ENCODE measurements at places on chromosomes 6 and 20.
A peak's percentile ranks its signal among the peaks of the same experiment; 100 is the strongest.

DNA sequence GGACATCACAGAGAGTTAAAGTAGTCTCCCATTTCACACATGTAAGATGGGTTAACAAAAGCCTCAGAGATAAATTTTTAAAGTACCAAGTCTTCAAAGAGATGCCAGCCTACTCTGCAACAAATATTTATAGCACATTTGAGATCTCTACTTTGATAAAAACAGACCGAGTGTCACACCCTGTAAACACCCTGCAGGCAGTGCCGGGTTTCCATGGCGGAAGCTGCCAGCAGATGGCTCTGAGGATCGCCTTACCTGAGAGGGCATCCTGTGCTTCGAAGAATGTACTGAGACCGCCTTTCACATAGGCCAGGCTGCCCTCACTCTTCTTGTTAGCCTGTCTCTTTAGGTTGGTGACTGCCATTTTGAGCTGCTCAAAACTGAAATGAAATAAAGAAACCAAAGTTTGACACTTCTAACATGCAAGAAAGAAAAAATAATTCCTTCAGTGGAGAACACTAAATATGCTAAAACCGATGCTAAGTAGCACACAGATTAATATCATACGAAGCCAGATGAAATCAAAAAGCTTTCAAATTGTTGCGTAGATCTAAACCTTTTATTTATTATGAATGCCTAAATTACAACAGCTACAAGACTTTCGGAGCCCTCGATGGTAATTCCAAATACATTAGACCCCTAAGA is 39.3 kb downstream of the HUS1B start:
- no peak for DNase-seq

- DNase-seq = no peak
Measured at GRCh38 chr20:23138682-23139081, 52.6 kb upstream of the CD93 start.

- DNase-seq = no peak
Measured at GRCh38 chr6:148758492-148758891, 11.7 kb downstream of the UST start.

- DNase-seq = no peak
Measured at GRCh38 chr20:57696401-57696961, 13.3 kb downstream of the PMEPA1 start.

GRCh38 chr6:14732844-14733757 is 512.8 kb upstream of the JARID2 start:
- peak; percentile 73 for DNase-seq

GRCh38 chr20:53038299-53038698 is 66.1 kb downstream of the TSHZ2 start:
- DNase-seq = no peak

GRCh38 chr6:43622541-43622940 is 6.5 kb downstream of the GTPBP2 start:
- DNase-seq = no peak

DNA sequence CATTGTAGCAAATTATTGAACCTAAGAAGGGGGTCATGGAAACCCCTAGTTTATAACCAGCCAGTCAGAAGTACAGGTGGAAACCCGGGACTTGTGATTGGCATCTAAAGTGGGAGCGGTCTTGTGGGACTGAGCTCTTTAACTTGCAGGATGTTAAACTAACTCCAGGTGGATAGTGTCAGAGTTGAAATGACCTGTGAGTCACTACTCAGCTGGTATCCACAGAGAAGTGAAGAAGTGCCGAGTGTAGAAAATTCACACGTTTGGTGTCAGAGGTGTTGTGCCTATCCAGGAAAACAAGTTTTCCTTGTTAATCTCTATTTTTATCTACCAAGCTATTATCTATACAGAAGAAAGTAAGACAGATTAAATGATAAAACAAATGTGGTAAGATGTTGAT is 179.7 kb downstream of the ADGRG6 start:
- DNase-seq = no peak

DNA sequence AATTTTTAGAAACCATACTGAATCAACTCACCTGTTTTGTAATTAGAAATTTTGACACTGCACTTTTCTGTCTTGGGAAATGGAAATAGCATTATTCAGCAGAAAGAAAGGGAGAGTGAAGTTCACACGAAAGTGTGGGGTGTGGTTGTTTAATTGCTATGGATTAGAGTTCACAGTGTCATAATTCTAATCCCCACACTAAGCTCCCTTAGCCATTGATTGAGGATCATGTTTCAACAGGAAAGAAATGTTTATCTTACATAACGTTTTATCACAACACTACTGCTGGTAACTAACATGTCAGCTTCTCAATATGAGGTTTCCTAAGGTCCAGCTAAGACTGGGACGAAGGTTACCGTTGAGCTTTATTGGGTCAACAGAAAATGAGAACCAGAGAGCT is 31.4 kb upstream of the GSTA5 start:
- no peak for DNase-seq

DNA sequence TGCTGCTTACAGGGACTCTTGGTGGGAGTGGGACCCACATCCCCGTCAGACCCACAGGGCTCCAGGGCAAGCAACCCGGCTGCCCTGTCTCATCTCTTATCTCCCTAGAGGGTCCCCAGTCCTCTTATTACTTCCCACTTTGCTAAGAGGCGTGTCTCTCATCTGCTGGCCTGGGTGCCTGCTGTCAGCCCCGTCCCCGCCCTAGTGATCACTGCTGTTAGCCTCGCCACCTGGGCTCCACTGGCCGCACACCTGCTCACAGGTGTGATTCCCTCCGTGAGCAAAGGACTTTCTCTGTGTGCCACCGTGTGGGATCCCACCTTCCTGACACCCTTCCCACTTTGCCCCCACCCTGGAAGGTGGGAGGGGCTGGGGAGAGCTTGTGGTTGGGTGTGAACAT is 57.6 kb downstream of the TCP11 start:
- DNase-seq = no peak

DNA sequence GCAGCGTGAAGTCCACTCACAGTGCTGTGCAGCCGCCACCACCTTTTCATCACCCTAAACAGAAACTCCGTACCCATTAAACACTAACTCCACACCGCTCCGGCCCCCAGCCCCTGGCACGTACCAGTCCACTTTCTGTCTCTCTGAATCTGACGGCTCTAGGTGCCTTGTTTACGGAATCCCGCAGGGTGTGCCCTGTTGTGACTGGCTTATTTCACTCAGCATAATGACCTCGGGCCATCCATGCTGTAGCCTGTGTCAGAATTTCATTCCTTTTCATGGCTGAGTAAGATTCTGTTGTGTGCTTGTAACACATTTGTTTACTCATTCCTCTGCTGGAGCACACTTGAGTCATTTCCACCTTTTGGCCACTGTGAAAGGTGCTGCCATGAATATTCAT is 18.0 kb downstream of the TCFL5 start:
- DNase-seq = no peak

GRCh38 chr6:155187106-155187505 is 76.7 kb upstream of the CLDN20 start:
- no peak for DNase-seq

- DNase-seq = no peak
Measured at GRCh38 chr20:16848061-16848460, 99.9 kb downstream of the OTOR start.

GRCh38 chr6:109693111-109693510 is 2.0 kb downstream of the FIG4 start:
- no peak for DNase-seq
